ENCODE measurements at places on chromosomes 2 and 18.

GRCh38 chr2:17387591-17387990 lies 130.6 kb downstream of the RAD51AP2 start:
- DNase-seq = no peak

GRCh38 chr2:176763130-176763529 lies 449.5 kb upstream of the HNRNPA3 start:
- DNase-seq = no peak

GRCh38 chr2:142914507-142915313 lies 37.2 kb downstream of the KYNU start:
- no peak for DNase-seq

DNA sequence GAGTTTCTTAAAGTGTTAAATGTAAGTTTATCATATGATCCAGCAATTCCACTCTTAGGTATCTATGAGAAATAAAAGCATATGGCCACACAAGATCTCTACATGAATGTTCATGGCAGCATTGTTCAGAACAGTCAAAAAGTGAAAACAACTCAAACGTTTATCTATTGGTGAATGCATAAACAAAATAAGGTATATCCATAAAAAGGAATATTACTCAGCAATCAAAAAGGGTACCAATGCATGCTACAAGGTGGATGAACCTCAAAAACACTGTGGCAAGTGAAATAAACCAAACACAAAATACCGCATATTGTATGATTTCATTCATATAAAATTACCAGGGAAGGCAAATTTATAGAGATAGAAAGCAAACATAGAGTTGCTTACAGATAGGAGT lies 337.6 kb downstream of the PIK3C3 start:
- no peak for DNase-seq

- DNase-seq = no peak
These were observed 18.5 kb downstream of the THSD7B start for GRCh38 chr2:136783856-136784255.

DNA sequence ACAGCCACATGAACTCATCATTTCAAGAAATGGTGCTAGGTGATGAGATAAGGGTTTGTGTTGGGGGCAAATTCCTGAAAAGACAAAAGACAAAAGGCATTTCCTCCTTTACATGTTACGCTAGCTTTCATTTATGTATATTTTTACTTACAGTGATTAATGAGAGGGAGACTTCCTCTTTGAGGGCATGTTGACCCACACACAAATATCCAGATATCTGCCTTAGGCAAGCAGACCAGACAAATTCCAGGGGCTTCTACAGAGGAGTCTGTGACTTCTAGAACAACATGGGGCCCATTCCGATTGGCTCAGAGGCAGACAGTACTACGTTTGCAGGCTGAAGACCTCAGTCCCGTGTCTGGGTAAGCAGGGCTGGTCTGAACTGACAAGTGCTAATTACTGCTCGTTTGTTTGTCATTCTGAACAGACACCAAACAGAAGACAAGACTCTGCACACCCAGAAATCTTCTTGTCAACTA lies 74.8 kb upstream of the ST6GAL2 start:
- no peak for DNase-seq

DNA sequence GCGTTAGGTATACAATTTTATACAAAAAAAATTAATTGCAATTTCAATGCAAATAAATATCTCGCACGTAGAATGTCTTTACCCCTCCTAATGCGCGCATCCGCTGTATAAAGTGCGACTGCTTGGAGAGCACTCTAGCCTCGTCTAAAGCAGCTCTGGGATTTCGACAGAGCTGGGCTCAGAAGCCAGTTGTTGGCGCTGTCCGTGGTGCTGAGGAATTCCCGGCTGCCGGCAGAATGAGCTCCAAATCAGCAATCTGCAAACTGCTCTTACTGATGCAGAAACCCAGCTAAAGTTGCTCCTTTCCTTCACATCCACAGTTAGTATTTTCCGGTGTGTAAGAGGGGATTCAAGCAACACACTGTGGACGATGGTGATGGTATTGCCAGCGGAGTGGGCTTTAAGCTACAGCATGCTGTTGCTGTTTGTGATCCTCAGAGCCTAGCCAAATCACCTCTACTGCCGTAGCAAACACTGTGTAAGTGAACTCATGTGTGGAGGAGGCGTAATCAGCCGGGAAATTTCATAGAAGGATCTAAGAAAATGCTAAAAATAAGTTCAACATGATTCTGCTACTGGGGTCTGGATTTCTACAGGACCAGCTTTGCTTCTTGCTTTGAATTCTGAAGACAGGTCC lies at the start of gene VWC2L:
Gene VWC2L, plus strand, starts transcription at position 137 of the 637 bp plus-strand sequence. CDS start 3,140 bp downstream, outside the sequence.
- DNase-seq = peak; percentile 47

- no peak for DNase-seq
These were observed 62.8 kb downstream of the PRELID3A start for GRCh38 chr18:12470382-12471075.

DNA sequence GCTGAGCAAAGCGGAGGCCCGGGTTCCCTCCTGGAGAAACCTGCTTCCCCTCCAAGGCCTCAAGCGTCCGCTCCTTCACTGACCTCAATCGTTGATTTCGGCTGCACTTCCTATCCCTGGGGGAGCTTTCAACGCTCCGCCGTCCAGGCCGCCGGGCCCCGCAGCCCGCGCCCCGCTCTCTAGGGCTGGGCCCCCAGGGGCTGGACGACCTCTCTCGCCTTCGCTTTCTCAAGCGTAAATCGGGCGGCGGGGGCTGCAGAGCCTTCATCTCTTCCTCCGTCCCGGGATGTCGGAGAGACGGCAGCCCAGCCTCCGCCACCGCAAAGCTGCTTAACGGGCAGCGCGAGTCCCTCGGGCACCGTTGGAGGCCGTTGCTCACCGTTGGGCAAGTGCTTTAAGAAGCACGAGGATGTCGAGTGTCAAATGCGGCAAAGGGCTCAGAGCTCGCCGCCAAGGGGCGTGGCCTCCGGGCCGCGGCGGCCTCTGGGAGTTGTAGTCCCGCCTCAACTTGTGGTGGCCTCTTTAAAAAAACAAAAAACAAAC lies 8.5 kb downstream of the HES6 start:
- DNase-seq = peak; percentile 61

- DNase-seq = no peak
These were observed 295.3 kb upstream of the COL3A1 start for GRCh38 chr2:188678882-188679281.

GRCh38 chr2:1593371-1594122 lies 150.8 kb downstream of the PXDN start:
- no peak for DNase-seq

DNA sequence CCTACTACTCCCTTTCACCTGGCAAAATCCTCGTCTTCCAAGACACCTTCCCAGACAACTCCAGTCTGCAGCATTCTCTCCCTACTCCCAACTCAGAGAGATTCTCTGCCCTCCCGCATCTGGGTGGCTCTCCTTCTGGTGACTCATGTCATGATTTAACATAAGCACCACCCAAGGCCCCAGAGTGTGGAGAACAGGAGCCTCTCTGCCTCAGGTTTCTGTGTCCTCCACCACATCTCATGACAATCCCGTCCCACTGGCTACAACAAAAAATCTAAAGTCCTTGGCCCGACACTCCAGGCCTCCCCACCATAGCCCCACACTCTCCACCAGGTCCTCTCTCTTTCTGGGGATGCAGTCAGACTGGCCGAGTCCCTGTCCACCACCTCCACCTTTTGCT lies 197.1 kb downstream of the BCL11A start:
- DNase-seq = no peak

GRCh38 chr2:170500770-170501169 lies 214.4 kb upstream of the SP5 start:
- no peak for DNase-seq

- DNase-seq = no peak
These were observed 2.2 kb upstream of the TMBIM1 start for GRCh38 chr2:218294430-218295022.

DNA sequence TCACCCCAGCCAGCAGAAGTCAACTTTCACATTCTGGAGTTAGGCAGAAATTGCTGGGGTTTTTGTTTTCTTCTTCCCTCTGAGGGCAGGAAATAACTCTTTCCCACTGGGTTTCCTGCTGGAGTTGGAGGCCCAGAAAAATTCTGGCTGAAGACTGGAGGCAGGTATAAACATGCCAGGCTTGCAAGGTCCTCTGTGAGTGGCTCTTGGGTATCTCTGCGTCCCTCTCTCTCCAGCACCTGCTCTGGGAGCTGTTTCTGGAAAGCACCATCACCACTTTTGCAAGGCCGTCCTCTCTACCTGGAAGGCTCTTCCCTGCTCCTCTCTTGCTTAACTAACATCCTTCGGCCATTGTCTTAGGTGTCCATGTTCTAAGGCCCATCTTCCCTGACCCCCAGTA lies 91.0 kb downstream of the MCFD2 start:
- DNase-seq = no peak

DNA sequence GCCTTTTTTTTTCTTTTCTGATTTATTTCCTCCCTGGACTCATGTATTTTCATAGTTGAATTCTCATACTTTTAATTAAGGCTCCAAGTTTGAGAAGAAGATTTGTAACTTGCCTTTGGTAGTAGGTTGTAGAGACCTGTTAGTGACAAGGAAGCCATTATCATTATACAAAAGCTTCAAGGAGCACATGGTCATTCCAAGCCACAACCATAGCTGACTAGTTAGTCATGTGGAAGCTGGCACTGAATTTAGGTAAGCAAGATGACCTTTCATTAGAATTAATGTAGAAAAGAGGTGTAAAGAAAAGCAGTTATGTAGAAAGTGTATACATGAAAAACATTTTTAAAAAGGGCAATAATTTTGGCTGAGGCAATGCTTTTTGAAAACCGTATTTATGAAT lies 89.7 kb downstream of the LRP1B start:
- no peak for DNase-seq

GRCh38 chr2:120607506-120607905 lies 128.2 kb upstream of the GLI2 start:
- no peak for DNase-seq

GRCh38 chr2:158006961-158007719 lies 94.5 kb upstream of the UPP2 start:
- DNase-seq = no peak

DNA sequence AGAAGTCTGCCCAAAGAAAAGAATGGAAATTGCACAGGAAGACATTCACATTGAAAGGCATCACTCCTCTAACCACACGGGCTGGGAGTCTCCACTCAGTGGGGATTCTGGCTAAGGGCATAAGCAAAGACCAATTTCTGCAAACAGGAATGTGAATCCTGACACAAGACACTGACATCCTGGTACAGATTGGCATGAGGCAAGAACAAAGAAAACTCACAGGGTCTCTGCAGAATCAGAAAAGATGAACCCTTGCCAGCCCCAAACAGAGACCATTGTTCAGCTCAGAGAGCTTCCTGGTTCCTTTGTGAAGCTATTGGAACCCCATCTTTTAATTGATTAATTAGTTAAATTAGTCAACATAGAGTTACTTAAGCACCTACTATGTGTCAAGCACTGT lies 82.3 kb downstream of the UPP2 start:
- DNase-seq = no peak

DNA sequence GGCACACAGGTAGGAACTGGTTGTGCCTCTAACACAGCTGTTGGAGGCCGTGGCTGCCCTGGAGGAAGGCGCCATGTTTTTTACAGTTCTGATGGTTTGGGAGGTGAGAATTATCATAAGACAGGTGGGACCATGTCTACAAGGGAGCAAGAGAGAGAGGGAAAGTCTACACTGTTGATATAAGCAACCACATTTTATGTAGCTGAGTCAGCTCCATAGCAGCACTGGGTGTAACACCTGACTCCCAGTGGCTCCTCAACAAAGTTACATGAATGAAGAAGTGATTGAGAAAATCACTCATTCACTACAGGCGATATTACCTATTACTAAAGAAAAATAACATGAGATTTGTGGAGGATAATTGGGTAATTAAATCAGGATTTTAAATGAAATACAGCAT lies 41.3 kb upstream of the ACAA2 start:
- no peak for DNase-seq

DNA sequence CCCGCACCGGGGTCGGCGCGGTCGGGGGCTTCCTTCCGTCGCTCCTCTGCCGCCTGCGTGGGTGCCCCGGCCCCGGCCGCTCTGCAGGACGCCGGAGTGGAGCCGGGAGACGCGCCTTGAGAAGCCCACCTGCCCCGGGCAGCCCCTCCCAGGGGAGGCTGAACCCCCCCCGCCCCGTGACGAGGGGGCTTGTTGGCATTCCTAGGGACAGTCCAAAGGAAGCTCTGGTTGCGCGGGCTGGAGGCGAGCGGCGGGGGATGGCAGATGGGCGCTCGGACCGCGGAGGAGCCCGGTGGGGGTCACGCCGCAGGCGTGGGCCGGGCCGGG lies 133.5 kb upstream of the MGAT5 start:
- no peak for DNase-seq

DNA sequence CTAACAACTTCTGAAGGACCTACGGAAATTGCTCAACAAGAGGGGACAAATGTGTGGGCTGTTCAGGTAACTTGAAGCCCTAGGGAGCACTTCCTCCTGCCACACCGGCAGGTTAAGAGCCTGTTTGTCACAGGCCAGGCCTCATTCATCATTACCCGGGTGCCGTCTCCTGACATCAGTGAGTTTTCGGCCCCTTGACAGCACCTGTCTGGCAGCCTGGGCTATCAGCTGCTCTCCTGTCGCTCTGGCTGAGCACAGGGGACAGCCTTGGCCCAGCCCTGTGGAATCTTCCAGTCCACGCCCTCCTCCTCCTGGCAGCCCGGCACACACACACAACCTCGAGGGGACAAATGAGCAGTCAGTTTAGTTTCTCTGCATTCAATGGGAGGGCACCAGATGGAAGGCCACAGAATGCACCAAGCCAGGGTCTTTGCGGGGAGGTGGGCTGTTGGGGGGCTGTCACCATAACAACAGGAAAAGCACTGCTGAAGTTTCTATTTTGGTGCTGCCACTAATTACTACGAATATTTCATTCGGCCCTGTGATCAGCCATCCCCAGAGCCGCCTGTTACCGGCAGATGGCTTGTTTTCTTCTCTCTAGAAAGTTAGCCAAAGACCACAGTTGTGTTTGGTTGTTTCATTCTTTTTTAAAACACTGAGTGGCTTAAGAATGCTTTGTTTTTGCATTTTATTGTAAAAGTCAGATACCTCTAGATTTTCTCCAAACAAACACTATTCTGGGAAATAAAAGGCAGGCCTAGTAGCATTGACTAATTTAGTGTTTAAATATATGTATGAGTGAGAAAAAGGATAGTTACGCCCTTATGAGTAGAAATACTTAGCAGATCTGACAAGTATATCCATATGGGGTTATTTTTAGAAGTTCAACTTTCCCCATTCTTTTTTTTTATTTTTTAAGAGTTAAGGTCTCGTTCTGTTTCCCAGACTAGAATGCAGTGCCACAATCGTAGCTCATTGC lies 189.9 kb upstream of the NDUFV2 start:
- DNase-seq = no peak

DNA sequence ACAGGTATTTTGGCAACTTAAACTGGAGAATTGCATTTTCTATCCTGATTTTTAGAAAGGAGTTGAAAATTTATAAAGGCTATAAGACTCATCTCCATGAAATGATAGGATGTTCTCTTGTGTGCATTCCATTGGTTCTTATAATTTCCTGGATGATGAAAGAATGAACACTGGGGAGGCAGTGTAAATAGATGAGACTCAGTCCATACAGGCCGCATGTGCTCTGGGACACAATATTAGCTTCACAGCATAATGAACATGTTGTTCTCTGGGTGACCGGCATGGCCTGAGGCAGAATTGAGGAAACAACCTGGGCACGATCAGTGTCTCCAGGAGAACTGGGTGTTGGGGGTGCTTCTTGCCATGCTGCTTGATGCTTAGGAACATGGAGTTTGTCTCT lies 38.8 kb downstream of the AOX1 start:
- no peak for DNase-seq

All from stimulated activated effector memory CD8-positive, alpha-beta T cell treated with anti-CD3 and anti-CD28 coated beads, Interleukin-12 subunit alpha, Interleukin-12 subunit beta, amount 100 ng/mL, for 72 hours (primary cell).